ENCODE measurements at places on chromosomes 4 and X.

DNA sequence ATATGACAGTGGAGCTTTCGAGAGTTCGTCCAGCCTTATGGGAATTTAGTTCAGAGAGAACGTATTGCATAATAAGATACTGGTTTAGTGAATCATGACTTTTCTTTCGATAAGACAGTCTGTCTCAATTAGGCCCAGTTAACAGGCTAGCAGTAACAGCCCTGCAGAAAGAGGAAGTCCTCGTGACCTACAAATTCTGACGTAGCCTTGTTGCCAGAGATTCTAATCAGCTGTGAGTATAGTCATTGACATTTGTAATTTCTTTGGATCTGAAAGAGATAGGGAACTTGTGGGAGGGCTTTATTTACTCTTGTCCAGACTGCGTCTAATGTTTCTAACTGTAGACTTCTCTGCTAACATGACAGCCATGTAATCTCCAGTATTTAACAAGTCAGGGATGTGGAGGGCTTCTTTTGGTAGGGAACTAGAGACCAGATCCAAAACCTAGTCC, 15.8 kb downstream of the ART3 start:
- DNase-seq, result no peak

- no peak for DNase-seq
Observed at GRCh38 chrX:40465735-40466551, 114.8 kb upstream of the ATP6AP2 start.

DNA sequence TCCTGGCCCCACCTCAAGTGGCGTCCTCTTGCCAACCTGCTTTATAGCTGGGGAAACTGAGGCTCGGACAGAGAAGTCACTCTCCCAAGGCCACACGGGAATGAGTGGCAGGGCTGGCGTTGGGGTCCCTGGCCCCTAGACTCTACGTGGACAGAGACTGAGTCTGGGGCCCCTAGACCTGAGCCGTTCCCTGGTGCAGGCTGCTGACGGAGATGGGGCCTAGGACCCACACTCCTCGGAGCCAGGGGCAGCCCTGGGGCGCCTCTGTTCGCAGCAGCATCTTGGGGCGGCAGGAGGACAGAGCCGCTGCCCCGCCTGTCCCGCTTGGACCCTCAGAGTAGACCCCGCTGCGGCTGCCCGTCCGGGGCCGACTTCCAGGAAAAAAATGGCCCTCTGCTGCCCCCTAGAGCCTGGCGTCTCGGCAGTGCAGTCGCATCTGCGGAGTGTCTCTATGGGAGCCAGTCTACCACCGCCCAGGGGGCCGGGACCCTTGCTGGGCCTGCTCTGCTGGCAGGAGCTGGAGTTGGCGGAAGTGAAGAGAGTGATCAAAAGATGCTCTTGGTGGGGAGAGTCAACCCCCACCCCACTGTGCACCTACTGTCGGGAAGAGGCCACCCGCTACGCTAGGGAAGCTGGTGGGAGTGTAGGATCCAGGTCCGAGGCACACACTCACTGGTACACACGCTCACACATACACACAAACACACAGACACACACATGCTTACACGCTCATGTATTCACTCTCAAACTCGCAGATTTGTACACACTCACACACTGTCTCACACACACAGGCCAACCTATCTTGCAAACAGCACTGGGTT, 220.1 kb downstream of the AFAP1 start:
- peak; percentile 87 for DNase-seq

DNA sequence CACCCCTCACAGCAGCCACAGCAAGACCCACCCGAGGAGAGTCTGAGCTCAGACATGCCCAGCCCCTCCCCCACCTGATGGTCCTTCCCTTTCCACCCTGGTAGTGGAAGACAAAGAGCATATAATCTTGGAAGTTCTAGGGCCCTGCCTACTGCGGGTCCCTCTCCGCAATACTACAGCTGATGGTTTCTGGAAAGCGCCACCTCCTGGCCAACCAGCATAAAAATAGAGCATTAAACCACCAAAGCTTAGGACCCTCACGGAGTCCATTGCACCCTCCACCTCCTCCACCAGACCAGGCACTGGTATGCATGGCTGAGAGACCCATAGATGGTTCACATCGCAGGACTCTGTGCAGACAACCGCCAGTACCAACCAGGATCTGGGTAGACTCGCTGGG, 78.2 kb downstream of the SH3BGRL start:
- DNase-seq, result no peak

- DNase-seq, result peak; percentile 52
Observed at GRCh38 chr4:2836391-2836859, 7.2 kb upstream of the ADD1 start.

- no peak for DNase-seq
Observed at GRCh38 chr4:26330186-26330787, 9.5 kb downstream of the RBPJ start.

- no peak for DNase-seq
Observed at GRCh38 chrX:67094061-67094460, 449.8 kb upstream of the AR start.

- DNase-seq, result no peak
Observed at GRCh38 chr4:165096776-165097175, 15.9 kb downstream of the TMEM192 start.

DNA sequence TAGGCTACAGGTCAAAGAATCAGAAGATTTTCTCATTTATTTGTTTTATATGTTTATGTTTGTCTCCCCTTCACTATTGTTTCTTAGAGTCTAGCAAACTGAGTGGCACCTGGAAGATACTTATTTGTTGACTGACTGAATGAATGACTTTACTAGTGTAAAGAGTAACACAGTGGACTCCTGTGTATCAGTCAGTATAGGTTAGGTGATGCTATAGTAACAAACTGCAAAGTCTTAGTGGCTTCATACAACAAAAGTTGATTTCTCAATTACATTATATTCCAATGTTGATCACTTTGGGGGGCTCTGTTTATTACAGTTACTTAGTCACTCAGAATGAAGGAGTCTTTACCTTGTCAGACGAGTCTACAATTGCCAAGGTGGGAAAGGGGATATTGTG, 76.6 kb downstream of the DCK start:
- no peak for DNase-seq

GRCh38 chr4:29199485-29199884, 1520.7 kb upstream of the PCDH7 start:
- no peak for DNase-seq

DNA sequence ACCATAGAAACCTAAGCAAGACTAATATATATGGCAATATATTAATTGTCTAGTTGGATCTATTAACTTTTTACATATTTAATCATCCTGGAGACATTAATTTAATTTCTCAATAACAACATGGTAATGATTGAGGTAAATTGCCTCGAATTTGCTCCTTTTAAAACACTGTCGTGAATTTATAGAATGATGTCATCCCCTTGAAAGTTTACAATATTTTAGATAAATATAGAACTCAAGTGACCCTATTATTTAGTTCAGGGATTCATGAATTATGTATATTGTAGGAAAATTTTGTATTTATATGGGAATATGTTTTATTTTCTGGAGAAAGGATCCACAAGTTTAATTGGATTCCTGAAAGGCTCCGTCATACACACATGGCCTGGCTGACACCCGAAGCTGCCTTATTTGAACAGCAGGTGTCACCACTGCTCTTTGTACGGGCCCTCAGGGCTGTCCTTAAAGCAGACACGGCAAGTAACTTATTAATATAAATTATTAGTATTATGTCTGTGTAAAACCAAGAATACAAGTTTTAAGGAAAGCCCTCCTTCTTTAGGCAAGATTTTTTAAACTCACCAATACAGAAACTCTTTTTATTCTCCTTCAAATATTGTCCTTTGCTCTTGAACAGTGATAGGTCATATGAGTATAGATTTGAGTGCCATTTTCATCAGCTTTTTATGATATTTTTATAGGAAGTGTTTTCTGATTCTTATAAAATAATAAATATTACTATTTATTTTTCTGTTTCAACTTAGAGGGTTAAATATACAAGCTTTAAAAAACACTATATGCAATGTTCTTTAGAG, 1.9 kb upstream of the PLRG1 start:
- DNase-seq, result peak; percentile 81

DNA sequence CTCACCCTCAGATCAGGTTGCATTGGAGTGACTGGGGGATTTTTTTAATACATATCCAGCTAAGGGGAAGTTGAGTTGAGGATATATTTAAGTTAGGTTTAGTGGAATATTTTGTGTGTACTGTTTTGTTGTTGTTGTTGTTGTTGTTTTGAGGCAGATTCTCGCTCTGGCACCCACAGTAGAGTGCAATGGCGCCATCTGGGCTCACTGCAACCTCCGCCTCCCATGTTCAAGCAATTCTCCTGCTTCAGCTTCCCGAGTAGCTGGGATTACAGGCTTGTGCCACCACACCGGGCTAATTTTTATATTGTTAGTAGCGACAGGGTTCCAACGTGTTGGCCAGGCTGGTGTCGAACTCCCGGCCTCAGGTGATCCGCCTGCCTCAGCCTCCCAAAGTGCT, 38.6 kb upstream of the ATP6AP2 start:
- no peak for DNase-seq

DNA sequence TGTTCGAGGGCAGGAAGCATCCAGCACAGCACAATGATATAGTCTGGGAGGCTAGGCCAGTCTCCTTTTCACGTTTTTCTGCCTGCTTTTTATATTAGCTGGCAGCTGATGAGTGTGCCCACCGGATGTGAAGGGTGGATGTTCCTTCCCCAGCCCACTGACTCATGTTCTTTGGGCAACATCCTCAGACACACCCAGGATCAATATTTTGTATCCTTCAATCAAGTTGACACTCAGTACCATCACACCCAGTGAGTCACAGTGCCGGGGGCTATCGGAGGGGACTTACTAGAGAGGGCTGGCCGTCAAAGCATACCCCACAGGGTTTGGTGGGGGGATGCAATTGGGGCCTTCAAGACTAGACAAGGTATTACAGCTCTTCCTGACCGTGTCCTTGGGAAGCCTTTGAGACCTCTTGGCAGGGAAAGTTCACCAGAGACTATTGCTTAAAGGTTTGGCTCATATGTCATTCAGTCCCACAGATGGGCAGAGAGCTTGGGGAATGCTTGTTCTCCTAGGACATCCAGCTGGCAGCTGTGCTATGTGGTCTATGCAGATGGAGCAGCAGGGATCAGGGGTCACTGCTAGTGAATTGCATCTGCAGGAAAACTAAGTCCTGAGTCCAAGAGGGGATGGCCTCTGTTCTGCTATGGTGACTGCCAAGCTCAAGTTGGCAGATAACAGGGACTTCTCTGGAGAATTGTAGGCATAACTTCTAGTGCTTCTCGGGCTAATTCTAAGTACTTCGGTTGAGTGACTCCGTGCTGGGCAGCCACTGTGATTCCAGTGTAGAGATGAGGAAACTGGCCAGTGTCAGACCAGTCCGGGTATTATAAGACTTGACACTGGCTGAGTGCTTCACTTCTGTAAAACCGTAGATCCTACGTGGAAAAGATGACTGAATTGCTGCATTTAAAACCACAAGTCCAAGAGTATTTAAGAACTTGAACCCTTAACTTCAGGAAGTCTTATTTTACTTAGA, 12.9 kb upstream of the WDR1 start:
- DNase-seq, result no peak
